ENCODE measurements at places on chromosomes 13 and 19.

- no peak for DNase-seq
Measured at GRCh38 chr19:7373862-7374261, 25.1 kb downstream of the ARHGEF18 start.

- no peak for DNase-seq
Measured at GRCh38 chr19:13428352-13428751, 77.9 kb downstream of the CACNA1A start.

DNA sequence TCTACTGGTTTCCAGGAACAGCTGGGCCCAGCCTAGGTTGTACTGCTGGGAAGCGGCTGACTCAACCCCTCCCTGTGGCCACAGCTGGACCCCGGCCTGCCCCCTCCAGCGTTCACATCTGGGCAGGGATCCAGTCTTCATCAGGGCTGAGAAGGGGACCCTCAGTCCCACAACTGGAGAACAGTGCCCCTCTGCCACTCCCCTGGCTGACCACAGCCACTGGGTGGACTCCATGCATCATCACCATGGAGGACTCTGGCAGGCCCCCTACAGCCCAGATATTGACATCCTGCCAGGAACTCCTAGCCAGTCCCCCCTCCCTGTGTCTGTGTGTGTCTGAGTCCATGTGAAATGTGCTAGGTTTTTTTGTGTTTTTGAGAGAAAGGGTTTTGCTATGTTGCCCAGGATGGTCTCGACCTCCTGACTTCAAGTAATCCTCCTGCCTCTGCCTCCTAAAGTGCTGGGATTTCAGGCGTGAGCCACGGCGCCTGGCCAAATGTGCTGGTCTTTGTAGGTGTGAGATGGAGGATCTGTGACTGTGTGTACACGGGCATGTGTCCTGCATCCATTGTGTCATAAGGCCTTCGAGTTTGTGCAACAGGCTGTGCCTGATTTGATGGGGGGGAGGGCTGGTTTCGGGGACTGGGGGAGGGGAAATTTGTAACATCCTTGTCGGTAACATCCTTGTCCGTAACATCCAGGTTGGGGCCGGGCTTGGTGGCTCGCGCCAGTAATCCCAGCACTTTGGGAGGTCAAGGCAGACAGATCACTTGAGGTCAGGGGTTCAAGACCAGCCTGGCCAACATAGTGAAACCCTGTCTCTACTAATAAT, 4.0 kb upstream of the HOOK2 start:
- DNase-seq, result no peak

- peak; percentile 79 for DNase-seq
Measured at GRCh38 chr19:53394522-53394973, 401 bp upstream of the ZNF765 start.

GRCh38 chr13:22648320-22648801, 532.4 kb upstream of the SGCG start:
- no peak for DNase-seq

DNA sequence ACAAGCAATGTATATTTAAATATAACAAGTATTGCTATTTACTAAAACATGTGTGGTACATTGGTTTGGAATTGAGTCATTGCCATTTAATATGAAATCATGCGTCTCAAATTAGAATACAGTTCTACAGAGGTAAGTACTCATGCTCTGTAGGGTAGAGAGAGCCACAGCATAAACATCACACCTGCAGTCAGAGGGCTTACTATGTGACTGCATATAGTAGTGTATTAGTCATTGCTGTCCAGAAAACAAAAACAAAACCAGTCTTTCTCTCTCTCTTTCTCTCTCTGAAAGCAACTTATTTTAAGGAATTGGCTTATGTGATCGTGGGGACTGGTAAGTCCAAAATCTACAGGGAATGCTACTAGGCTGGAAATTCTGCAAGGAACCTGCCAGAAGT, 370.3 kb downstream of the GPC5 start:
- no peak for DNase-seq

DNA sequence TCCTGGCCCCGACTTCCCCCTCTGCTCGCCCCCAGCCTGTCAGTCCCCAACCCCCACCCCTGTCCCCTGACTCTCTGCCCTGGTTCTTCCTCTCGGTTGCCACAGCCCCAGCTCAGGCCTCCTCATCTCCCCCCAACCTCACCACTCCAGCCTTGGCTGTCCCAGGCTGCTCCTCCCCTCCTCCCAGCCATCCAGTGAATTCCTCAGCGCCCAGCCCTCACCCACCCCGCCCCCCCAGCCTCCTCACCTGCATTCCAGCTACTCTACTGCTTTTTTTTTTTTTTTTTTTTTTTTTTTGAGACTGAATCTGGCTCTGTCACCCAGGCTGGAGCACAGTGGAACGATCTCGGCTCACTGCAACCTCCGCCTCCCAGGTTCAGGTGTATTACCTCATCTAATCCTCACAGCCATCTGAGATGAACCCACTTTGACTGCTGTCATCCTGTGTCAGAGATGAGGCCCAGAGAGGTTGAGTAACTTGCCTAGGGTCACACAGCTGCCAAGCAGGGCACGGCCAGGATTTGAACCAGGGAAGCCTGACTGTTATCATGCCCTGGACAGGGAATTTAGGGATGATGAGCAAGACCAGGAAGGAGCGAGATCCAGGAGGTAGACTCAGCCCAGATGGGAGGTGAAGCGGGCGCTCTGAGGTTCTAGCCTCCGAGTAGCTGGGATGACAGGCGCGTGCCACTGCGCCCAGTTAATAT, 2.6 kb downstream of the SULT2B1 start:
- DNase-seq, result no peak

Data from HS-27A (cell line).